ENCODE measurements at places on chromosomes 1 and 21.
A peak's percentile ranks its signal among the peaks of the same experiment; 100 is the strongest.

DNA sequence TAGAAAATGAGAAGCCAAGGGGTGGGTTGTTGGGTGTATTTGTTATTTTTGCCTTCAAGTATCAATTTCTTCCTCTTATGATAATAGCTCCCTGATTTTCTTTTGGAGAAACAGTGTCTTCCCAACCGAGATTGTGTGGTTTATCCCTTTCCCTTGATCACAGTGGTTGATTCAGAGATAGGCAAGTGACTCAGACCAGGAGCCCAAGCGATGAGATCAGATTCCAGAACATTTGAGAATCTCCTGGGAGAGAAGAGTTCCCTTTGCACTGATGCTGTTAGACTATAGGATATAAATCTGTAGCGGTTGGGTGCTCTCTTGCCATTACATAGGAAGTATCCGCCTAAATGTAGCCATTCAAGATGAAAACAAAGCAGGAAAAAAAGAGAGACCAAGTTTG, 90.1 kb upstream of the WDR26 start:
- no peak for DNase-seq

GRCh38 chr1:27298632-27299384, 23.2 kb upstream of the TMEM222 start:
- no peak for DNase-seq

DNA sequence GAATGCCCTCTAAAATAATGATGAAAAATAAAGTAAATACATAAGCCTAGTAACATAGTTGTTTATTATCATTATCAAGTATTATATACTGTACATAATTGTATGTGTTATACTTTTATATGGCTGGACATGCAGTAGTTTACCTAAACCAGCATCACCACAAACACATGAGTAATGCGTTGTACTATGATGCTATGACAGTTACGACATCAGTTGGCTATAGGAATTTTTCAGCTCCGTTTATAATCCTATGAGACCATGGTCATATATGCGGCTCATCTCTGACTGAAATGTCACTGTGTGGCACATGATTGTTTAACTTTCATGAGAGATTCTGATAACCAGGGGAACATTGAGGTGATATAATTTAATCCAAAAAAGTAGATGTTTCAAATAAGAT, 352.1 kb downstream of the ST6GALNAC3 start:
- DNase-seq = no peak

DNA sequence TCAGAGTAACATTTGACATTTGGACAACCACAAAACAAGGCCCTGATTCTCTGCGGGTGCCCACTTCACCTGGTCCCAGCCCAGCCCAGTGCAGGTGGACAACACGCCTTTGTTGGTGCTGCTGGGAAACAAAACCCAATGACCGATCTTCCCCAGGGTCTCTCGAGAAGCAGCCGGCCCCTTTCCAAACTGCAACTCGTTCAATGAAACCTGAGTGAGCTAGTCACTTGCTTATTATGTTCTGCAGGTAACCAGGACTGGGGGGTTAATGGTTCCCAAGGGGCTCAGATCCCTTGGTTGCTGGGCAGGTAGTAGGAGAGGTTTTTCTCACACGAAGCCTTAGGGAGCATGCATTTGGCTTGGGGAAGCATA, 42.9 kb downstream of the ABCG1 start:
- peak; percentile 38 for DNase-seq

- DNase-seq = no peak
Measured at GRCh38 chr1:15431571-15431948, 6.7 kb upstream of the CTRC start.

- no peak for DNase-seq
Measured at GRCh38 chr1:227903061-227903521, 44.6 kb downstream of the WNT9A start.

GRCh38 chr21:15421441-15421881, 308.3 kb upstream of the USP25 start:
- peak; percentile 67 for DNase-seq

- DNase-seq = no peak
Measured at GRCh38 chr1:159005161-159005560, 4.5 kb upstream of the IFI16 start.
